ENCODE measurements at places on chromosomes 2 and 18.

GRCh38 chr2:120448961-120449810 is 103.2 kb downstream of the INHBB start:
- DNase-seq, result no peak

DNA sequence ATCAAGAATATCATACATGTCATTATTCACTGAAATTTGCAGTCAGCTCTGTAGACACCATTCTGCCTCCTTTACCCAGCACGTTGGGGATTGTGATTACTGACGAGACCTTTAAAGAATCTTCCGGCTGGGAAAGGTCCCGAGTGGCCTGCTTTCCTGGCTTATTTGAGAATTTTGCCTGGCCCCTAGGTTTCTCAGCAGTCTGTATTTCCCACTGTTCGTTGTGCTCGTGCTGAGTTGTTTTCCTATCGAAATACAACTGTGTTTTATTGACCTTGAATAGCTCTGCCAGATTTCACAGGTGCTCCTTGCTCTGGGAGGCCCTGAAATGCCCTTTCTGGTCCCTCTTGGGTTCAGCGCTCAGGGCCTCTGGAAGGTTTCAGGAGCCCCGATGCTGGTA is 94.9 kb downstream of the AGAP1 start:
- DNase-seq, result no peak

- DNase-seq, result no peak
Observed at GRCh38 chr2:41933585-41934320, 114.1 kb upstream of the PKDCC start.

DNA sequence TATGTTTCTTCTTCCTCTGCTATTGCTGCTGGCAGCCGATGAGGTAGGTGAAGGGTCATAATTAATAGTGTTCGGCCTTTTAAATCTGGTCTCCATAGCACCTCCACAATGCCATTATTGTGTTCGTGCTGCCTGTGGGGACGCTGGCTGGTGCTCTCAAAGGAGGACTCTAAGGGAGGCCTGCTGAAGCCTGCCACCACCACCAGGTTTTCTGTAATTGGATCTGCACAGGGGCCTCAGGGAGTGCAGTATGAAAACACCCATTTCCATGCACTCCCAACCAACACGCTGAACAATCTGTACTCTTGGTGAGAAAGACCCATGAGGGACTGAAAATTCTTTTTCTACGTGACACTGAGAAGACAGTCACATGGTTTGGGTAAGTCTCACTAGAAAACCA is 17.6 kb upstream of the CLIP4 start:
- DNase-seq, result no peak

GRCh38 chr2:174024524-174025270 is 59.5 kb upstream of the SP3 start:
- DNase-seq, result peak; percentile 44

GRCh38 chr18:8657050-8657820 is 48.0 kb downstream of the RAB12 start:
- no peak for DNase-seq

DNA sequence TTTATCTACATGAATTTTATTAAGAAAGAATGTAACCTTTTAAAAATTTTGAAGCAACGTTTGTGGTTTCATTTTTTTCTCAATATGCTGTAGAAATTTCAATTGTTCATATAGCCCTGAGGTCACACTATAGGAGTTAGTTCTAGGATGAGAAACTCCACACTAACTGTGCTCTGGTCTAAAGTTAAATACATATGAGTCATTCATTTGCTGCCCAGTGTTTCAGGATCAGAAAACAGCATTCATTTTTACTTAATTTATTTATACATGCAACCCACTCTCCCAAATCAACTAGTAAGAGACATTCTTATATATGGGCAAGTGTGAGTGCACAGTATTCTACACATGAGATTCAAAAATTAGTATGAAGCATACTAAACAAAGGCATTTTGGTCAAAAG is 137.9 kb downstream of the DOCK10 start:
- no peak for DNase-seq

DNA sequence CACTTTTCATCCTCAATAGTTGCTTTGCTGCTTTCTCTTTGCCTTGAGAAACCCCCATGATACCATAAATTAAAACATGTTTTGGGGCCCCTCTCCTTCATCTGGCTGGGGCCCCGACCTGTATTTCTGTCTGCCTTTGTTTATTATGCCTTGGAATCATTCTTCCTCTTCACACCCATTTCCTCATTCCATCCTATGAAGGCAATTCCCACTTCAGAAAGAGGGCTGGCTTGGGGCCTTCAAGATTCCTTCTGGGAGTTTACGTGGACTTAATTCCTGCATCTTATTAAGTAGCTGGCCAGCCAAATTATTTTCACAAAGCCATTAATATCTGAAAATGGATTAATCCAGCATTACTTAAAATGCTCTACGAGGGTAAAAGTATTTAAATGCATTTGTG is 6.8 kb upstream of the LRRTM1 start:
- DNase-seq, result no peak

DNA sequence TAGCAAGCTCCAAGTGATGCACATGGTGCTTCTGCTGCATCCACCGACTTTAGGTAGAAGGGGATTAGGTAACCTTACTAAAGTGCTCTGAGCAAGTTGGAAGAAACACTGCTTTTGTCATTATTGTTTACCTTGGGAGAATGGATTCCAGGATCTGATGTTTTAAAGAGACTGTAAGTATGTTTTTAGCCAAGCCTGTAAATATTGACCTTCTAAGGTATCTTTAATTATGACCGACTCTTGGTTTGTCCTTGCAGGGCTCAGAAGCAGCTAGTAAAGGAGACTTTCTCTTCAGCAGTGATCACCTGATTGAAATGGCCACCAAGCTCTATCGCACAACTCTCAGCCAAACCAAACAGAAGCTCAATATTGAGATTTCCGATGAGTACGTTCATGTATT is 170.7 kb downstream of the MYO1B start:
- DNase-seq, result no peak

GRCh38 chr2:161414042-161415033 is 1.8 kb upstream of the TBR1 start:
- DNase-seq, result peak; percentile 57

DNA sequence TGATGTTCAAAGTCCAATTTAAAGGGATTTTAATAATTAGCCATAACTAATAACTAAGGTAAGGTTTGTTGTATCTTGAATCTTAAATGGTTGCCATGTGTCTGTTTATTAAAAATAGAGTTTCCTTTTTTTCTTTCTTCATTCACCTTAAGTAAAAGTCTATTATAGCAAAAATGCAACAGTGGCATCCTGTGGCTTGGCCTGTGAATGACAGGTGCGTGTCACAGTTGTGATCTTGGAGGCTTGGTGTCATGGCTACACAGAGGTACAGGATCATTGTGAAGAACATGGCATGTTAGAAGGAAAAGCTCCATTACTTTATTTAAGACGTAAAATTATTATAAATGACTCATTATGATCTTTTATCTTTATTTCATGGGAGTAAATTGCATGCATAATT is 246.1 kb downstream of the BCL2 start:
- no peak for DNase-seq

DNA sequence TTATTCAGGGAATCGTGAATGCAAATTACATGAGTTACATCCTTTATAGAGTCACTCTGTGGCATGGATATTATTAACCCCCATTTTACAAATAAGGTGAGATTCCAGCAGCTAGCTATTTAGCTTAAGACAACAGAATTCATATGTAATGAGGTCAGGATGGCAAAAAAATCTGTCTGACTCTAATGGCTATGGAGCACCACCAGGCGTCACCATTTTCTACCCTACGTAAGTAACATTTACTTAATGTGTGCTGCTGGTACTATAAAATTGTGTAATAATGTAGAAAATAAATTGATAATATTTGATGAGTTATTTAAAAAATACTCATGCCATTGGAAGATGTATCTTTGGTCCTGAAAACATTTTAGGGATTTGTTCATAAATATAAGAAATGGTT is 2040.1 kb upstream of the LRRTM1 start:
- no peak for DNase-seq

GRCh38 chr18:22311301-22311700 is 106.4 kb downstream of the CTAGE1 start:
- no peak for DNase-seq

GRCh38 chr2:65576861-65577601 is 144.6 kb upstream of the SPRED2 start:
- DNase-seq, result no peak

DNA sequence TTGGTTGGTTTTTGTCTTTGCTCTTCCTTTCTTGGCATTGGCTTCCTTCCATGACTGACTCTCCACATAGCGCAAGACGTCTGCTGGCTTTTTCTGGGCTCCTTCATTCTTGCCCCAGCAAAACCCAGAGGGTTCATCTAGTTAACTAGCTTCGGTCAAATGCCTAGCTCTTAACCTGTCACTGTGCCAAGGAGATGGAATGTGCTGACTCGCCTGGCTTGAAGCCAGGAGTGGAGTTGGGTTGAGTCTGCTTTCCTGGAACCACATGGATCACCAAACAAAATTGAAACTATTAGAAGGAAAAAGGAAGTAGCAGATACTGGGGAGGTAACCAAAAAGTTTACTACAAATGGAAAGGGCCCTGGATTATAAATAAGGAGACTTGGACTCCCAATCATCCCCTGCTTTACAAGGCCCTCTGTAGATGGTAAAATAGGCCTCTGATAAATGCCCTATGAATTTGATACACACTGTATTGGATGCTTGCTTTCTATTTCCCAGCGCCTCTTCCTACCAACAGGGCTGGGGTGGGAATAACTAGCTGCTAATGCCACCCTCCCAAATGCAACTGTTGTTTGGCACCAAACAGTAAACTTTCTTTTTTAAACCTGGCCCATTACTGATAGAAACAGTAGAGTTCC is 11.3 kb downstream of the MALT1 start:
- peak; percentile 10 for DNase-seq

DNA sequence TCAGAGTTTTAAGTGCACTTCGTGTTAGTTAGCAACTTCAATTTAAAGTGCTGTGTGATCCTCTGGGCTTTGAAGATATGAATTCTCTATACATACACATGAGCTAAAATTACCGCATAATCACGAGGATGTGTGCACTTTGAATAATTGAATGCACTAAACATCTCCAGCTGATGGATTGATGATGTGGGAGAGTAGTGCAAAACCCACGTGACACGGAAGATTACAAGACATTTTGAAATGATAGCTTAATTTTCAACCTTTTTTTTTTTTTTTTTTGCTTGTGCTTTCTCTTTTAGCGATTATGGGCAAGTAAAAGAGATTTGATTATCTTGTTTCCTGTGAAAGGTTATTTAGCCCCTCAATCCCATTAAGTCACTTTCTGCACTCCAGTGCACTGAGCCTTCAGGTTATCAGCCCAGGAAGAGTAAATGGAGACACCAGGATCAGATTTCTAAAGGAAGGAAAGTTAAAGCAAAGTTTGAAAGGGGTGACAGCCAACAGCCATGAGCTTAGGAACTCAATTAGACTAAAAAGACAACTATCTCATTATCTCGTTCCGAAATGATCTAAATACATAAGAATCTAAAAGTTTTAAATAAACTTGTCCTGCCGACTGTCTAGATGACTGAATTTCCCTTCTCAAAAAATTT is 81.6 kb downstream of the CDK15 start:
- no peak for DNase-seq

- no peak for DNase-seq
Observed at GRCh38 chr2:188695953-188696352, 278.2 kb upstream of the COL3A1 start.

DNA sequence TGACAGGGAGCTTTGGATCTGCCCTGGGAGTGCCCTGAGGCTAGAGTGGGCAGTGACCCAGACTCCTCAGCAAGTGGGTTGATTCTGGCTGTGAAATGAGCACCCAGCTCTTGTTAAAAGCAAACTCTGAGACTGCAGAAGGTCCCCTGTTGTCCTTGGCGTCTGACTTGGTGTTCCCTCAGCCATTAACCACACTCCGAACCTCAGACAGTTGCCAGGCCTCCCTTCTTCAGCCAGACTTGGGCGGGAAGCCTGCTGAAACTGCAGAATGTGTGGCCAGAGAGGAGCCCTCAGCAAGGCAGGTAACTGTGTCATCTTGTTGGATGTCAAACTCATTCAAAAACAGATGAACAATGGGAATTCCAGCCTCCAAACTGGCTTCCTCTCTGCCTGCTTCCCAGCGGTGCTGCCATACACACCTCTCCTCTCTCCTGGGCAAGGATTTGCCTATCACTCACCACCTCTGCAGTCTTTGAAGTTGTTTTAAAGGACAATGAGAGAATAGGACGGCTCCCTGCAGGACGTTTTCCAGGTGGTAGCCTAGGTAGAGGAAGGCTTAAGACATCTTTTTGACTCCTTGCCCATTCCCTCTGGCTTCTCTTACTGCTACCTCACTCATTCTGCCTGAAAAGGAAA is 38.9 kb upstream of the B3GNT2 start:
- no peak for DNase-seq

- DNase-seq, result no peak
Observed at GRCh38 chr2:109134741-109135358, 5.8 kb downstream of the SH3RF3 start.

DNA sequence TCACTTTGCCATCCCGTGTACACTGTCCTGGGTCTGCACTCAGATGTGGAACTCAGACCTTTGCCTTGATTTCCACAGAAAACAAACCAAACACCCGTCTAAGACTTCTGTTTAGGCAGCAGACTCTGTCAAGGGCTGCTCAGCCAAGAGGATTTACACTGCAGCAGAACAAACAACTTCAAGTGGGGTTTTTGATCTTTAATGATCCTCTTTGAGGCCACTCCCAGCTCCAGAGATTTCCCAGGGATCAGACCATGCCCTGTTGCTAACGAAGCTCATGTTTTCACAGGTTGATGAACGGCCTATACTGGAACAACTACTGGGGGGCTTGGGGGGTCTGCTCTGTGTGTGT is 52.5 kb upstream of the LGALSL start:
- DNase-seq, result no peak

DNA sequence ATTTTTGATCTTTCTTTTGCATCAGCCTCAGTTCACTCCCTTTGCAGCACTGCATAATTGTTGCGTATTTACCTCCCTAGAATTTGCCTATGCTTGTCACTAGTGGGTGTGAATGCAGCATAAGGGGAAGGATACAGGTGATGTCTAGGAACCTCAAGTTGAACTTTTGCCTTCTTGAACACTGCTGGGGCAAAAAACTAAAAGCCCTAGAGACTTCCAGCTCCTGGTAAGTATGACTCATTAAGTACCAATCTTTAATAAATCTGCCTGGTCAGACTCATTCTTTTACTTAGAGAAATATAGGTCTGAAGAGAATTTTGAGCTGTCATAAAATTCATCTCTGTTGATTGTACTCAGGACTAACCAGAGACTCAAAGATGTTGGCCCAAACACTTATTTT is 547.3 kb upstream of the FANCL start:
- DNase-seq, result no peak

DNA sequence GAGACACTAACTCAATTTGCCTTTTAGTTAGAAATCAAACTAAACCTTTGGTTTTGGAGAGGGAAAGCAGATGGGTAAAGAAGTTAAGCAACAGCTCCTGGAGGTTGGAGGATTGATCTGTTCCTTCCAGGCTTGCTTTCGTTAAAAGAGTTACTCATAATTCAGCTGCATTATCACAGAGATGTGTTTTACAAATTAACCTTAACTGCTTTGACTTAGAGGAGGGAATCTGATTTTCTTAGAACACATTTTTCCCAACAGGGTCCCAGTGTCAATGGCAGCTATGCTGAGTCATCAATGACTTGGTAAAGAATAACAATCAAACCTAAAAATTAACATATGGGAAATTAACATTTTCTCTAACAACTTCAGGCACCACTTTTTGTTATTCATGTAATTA is 113.4 kb downstream of the COPS8 start:
- no peak for DNase-seq

- DNase-seq, result peak; percentile 85
Observed at GRCh38 chr2:134360745-134361487, 107.0 kb downstream of the MGAT5 start.

- no peak for DNase-seq
Observed at GRCh38 chr2:120473522-120474271, 127.8 kb downstream of the INHBB start.

GRCh38 chr2:231685349-231686191 is 22.8 kb upstream of the PTMA start:
- peak; percentile 99 for DNase-seq
